ENCODE measurements at places on chromosomes 5 and 9. TPM values are rescaled to one million over a fixed set of nuclear protein-coding genes. Genes with fewer than 3 reads are reported as not detected.
A peak's percentile ranks its signal among the peaks of the same experiment; 100 is the strongest.

GRCh38 chr5:149277801-149278200 is 6.1 kb downstream of the AFAP1L1 start:
- no peak for DNase-seq

The TAF11L6 gene
- total RNA-seq = not detected

DNA sequence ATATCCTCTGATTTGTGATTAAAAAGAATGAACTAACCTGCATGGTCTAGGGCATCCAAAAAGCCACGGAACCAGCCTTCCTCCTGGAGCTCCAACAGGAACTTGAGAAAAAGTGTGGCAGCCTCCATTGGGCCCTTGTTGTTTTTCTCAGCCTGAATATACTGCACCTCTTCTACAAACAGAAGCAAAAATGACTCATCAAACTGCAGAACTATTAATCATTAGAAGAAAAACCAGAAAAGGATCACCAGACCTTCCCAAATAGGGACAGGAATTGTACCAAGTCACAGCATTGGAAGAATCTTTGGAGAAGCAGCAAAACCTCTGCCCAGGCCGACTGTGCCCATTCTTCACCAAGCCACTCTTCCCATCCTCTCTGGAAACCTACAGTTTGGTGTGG is 25.2 kb downstream of the RIGI start:
- DNase-seq = peak; percentile 62

DNA sequence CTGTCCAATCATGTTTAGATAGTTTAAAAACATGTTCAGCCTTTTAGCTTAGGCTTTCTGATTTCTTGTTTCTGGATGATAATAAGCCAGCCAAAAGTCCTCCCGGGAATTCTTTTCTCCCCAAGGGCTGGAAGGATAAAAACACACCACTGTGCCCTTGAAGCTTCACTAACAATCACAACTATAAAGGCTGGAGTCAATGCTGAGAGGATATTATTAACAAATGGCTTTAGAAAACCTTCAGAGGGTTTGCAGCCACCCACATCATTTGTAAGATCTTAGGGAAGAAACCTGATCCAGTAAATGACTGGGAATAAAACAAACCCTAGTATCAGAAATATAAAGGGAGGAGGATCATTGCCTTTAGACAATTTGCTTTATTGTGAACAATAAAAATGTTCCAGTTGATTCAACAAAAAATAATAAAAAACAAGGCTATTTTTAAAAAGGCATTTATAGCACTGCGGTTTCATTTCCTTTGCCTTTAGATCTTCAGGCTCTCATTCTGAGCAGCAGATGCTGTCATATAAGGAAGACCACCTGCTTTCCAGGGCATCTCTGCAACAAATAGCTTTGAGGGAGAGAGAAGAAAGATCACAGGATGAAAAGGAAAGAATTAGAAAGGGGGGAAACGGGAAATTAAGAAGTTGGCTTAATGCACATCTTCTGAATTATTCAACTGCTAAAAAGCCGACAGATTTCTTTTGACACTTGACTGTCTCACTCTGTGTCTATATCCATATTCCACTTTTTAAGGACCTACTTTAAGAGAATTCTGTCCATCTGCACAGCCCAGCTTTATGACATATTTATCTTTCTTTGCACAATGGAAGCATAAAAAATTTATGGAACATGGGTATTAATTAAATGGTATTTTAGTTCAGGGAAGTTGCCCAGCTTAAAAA is 277.2 kb upstream of the SLC24A2 start:
- no peak for DNase-seq

The TAF9 gene
- total RNA-seq = 34.5 TPM

GRCh38 chr5:43017428-43017815 is 22.7 kb downstream of the ANXA2R start:
- no peak for DNase-seq

GRCh38 chr9:132586830-132587591 is 4.6 kb downstream of the BARHL1 start:
- DNase-seq = no peak

- DNase-seq = no peak
Measured at GRCh38 chr5:158899792-158900191, 199.9 kb downstream of the EBF1 start.

The SLC6A7 gene
- not detected for total RNA-seq

DNA sequence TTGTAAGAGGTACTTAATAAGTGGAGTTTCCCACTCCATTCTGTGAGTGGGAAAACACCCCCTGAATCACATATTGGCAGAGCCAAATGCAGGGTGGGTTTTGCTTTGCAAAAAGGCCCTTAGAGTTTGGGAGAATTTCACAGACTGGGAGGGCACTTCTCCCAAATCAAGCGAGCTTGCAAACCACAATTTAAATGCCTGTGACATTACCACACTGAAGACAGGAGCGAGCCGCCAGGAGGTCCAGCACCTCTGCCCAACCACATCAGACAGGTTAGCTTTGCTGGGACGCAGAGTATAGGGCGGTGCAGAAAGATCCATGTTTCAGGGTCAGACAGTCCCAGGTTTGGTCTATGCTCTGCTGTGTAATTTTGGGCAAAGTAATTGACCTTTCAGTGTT is 2.3 kb downstream of the ALAD start:
- DNase-seq = no peak

GRCh38 chr9:4567601-4568000 is 77.3 kb downstream of the SLC1A1 start:
- DNase-seq = no peak

GRCh38 chr5:96315431-96315830 is 117.6 kb downstream of the PCSK1 start:
- no peak for DNase-seq

The PCDHAC1 gene
- not detected for total RNA-seq

DNA sequence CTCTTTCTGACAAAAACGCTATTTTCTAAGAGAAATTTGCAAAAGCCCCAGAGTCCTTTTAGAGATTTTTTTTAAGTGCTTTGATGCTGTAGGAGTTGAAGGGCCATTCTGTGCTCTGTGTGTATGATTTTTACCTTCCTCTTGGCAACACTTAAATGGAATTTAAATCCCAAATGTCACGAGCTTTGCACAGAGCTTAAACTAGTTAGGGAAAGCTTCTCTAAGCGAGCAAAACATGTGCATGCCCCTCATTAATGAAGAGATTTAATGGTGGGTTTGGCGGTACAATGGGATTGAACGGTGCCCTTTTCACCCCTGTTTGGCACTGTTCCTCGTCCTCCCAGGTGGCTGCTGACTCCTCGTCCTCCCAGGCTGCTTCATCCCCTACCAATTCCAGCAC is 220.7 kb downstream of the DRD1 start:
- no peak for DNase-seq

GRCh38 chr9:134626069-134626423 is 15.6 kb upstream of the COL5A1 start:
- DNase-seq = no peak

GRCh38 chr9:128109050-128109709 is 18.3 kb downstream of the PTGES2 start:
- no peak for DNase-seq

DNA sequence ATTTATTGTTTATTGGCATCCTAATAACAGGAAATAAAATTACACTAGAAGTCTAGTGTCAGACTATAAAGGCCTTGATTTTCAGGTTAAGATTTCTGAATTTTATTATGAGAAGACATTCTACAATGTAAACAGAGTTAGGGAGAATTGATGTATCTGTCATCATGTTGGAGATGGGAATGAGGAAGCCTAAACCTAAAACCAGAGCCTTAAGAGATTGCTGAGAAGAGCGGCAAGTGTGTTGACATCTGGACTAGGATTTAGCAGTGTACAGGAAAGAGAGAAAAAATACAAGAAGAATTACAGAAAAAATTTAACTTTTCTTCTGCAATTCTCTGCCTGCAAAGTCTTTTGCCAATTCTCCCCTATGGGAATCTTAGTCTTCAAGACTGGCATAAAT is 525.5 kb downstream of the NR2F1-AS1 start:
- no peak for DNase-seq

- DNase-seq = no peak
Measured at GRCh38 chr5:31823472-31823871, 184.5 kb downstream of the PDZD2 start.

The RETREG1 gene
- total RNA-seq = 6.4 TPM

DNA sequence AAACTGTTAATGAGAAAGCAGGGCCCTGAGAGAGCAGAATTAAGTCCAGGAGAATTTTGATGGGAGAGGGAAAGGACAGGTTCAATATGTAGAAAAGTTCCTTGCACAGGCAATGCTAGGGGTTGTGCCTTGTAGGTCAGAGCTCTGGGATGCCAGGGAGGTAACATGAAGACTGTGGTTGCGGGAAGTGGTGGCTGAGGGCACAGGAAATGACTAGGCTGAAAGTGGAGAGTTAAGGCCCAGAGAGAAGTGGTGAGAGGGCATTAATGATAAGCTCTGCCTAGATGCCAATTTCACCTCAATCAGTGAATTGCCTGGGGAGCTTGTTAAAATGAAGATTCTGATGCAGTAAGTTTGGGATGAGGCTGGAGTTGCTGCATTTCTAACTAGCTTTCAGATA is 31.5 kb upstream of the PPP3R2 start:
- DNase-seq = no peak

The MARCOL gene
- total RNA-seq = not detected

DNA sequence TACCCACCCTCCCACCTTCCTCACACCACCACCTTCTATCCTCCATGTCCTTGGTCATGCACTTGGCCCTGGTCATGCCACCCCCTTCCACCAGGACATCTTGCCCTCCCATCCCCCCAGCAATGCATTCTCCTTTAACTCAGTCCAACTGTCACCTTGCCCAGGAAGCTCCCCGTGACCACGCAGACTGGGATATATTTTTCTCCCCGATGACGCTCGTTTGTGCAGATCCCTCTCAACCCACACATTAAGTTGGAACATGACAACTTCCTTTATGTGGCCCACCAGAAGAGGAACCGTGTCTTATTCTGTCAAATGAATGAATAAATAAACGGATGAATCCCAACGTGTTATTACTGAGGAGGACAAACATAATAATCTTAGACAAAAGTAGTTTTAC is 82.8 kb upstream of the TAS2R1 start:
- no peak for DNase-seq

- DNase-seq = no peak
Measured at GRCh38 chr9:135163023-135163780, 75.7 kb downstream of the OLFM1 start.

DNA sequence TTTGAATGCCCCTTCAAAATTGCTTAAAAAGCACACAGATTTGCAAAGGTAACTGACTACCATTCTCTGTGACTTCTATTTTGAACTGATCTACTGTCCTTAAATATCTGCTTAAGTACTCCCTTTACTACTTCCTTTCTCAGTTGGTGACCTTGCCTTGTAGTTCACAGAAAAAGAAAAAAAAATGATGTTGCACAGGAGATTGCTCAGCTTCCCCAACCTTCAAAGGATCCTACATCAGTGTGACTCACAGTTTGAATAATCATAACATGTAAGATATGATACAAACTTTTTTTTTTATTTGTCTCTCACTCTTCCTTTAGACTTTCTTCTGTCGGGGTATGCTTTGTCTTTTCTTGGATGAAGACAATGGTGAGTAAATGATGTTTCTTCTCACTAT is 1029.6 kb downstream of the CDH12 start:
- no peak for DNase-seq

The GMCL2 gene
- total RNA-seq = not detected

The TMOD1 gene
- 0.98 TPM for total RNA-seq

The OBP2B gene
- not detected for total RNA-seq

GRCh38 chr9:81559709-81560108 is 129.6 kb downstream of the TLE1 start:
- DNase-seq = peak; percentile 94

DNA sequence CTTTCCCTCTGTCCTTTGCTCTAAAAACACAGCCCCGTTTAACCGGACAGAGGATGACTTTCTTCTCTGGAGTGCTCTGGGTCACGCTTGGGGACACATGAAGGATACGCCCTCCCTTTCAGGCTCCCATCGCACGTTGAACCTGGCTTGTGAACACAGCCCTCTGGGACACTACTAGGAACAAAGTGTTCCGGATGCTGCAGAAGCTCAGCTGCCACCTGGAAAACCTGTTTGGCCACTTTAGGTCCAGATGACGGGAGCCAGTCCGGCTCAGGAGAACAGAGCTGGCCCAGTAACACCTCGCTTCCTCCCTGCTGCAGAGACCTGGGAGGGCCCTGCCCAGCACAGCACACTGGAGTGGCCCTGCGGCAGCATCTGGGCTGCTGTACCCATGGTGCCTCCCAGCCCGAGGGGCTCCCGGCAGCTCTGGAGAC is 60.1 kb downstream of the GADD45G start:
- DNase-seq = no peak

DNA sequence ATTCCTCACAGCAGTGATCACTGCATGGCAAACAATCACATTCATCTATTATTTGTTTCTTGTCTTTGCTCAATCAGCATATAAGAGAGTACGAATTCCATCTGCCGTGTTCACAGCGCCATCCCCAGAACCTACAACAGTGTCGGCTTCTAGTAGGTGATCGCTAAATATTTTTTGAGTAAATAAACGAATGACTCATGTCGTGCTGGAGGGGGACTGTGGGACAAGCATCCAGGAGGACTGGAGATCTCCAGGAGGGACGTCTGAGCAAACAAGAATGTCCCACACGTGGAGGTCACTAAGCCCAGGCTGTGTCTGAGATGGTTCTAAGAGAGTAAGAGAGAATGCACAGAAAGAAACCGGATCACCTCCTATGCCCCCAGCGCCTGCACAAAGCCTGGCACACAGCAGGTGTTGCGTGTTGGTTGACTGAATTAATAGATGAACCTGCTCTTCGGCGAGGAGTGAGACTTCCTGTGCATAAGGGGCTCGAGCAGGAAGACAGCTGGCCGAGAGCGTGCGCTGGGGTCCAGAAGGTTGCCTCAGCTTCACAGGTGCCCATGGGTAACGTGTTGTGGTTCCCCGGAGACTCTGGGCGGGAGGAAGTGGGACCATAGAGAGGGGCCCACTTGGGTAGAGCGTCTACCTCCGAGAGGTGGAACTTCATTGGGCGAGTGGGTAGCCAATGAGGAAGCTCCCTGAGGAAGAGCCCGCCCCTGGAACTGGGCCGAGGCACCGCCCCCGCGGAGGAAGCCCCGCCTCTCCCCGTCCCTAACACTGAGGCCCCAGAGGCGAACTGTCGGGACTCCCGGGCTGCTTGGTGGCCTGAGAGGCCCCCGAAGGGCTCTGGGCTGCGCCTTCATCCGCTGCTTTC is 193.0 kb downstream of the MELK start:
- no peak for DNase-seq

GRCh38 chr5:123125962-123126732 is 37.1 kb downstream of the PRDM6 start:
- DNase-seq = no peak

GRCh38 chr5:65819905-65820240 is 97.9 kb downstream of the NLN start:
- DNase-seq = no peak

DNA sequence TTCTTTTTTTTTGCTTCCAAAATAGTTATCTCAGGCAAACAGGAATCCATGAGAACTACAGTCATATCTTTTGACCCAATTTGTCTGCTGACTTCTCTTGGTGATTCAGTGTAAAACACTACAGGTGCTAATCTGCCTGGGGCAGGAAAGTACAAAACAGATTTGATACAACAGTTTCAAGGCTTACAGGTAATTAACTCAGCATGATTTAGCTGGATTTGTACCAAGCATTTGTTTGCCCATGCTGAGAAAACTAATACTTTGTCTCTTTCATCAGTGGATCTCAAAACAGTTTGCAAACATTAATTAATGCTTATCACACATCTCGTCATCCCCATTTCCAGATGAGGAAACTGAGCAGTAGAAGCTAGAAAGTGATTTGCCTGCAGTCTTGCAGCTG is 312.5 kb upstream of the SEMA6A start:
- DNase-seq = no peak

The RNF183 gene
- total RNA-seq = not detected

The TXNDC8 gene
- not detected for total RNA-seq

All from epithelial cell of proximal tubule (primary cell).